ENCODE measurements at places on chromosomes 2 and 18.
A peak's percentile ranks its signal among the peaks of the same experiment; 100 is the strongest.

GRCh38 chr2:96267159-96267971 lies 1.3 kb downstream of the CIAO1 start:
- peak; percentile 31 for DNase-seq

DNA sequence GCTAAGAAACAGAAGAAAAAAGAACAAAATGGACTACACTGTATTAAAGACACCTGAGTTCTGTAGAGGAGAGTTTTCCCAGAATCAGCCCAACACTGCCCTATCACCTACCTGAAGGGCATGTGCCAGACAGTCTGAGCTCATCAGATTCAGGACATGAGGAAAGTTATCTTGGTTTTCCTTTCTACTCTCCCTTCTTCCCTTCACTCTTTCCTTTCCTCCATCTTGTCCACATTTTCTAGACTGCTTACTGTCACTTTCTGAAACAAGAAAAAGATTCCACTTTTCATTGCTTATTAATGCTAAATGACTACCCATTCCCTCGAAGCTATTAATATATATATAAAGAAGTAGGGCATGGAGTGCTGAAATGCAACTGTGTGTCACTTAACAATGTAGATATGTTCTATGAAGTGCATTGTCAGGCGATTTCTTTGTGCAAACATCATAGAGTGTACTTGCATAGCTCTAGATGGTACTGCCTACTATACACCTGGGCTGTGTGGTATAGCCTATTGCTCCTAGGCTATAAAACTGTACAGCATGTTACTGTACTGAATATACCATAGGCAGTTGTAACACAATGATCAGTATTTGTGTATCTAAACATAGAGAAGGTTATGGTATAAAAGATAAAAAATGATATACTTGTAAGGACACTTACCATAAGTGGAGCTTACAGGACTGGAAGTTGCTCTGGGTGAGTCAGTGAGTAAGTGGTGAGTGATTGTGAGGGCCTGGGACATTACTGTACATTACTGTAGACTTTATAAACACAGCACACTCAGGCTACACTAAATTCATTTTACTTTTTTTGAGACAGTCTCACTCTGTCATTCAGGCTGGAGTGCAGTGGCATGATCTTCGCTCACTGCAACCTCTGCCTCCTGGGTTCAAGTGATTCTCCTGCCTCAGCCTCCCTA lies 145.5 kb upstream of the ITGA6 start:
- peak; percentile 58 for DNase-seq

- no peak for DNase-seq
Observed at GRCh38 chr18:75343389-75343788, 84.1 kb downstream of the SMIM21 start.

DNA sequence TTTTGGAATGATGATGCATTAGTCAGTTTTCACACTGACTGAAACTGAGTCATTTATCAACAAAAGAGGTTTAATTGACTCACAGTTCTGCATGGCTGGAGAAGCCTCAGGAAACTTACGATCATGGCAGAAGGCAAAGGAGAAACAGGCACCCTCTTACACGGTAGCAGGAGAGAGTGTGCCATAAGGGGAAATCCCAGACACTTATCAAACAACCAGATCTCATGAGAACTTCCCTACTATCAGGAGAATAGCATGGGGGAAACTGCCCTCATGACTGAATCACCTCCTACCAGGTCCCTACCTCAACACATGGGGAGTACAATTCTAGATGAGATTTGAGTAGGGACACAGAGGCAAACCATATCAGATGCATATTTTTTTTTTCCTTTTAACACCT lies 504.5 kb upstream of the VRK2 start:
- no peak for DNase-seq

DNA sequence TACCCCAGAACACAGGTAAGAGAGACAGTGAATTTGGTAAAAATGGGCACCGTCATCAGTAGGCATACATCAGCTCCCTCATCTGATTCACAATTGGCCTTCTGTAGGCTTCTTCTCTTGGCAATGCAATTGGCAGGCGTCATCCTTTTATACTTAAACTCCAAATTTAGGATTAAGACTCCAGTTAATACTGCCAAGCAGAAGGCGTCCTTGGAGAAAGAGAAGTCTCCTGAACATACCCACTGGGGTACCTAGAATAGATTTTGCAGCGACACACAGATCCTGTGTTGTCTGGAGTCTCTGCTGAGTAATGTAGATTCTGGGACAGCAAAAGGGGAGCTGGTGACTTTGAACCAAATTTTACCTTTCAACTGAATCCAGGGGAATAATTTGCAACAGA lies 592 bp upstream of the METAP1D start:
- no peak for DNase-seq

DNA sequence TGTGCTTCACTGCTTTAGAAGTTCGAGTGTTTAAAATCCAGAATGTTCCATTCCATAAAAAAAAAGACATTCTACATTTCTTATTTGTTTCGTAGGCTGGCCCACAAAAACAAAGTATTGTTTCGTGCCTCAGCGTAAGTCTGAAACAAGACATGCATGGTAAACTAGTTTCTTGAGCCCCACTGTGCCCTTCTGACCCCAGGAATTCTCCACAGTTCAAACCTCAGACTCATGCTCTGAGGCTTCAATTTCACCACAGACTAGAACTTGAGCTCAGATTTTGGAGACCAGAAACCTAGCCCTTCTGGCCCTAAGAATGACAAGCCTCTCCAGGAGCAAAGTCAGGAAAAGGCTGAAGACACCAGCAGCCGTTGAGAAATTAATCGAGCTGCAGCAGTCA lies 151.5 kb downstream of the SLC8A1 start:
- DNase-seq = no peak

DNA sequence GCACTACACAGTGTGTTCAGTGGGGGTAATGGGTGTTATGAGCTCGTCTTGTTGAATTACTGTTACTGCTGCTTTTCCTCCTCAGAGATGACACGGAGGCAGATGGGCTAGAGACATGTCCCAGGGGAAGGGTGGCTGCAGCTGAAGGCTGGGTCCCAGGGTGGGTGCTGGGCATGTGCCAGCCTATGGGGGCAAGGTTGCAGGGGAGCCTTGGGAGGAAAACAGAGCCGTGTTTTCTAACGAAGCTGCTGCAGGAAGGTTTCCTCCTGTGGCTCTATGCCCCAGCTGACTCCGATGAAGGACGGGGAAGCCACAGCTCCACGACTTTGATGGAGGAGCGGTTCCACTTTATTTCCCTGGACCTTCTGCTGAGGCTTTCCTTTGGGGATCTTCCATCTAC lies 42.4 kb downstream of the ASB18 start:
- DNase-seq = no peak

DNA sequence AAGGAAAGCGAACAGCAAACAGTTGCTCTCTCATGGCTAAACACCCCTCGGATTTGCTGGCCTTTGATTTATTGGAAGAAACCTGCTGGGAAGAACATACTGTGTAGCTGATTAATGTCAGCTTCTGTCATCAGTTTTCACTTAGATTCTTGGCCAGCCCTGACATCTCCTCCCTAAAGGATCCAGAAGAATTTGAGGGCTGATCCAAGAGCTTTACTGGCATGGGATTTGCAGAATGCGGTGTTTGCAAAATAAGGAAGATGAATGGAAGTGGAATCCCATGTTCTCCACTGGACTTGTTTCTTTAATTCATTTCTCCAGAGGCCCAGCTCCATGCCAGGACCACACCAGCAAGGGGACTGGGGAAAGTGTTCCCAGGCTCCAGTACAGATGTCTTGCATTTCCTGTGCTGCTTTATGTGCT lies 80.5 kb downstream of the RDH14 start:
- peak; percentile 94 for DNase-seq

DNA sequence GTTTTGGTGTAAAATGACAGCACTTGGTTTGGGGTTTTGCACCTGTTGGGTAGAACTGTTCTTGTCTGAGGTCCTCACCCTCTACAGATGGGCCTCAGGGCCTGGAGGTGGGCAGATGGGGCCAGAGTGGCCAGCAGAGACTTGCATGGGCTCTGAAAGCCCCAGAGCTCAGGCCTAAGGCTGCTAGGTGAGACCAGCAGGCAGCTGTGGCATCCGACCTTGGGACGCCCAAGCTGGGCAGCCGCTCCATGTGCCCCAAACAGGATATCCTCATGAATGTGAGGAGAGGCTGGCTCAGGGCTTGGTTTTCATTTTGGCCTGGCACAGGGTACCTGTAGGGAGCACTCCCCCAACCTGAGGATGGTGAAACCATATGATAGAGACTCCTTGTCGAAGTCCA lies 38.3 kb downstream of the GBX2 start:
- DNase-seq = no peak

DNA sequence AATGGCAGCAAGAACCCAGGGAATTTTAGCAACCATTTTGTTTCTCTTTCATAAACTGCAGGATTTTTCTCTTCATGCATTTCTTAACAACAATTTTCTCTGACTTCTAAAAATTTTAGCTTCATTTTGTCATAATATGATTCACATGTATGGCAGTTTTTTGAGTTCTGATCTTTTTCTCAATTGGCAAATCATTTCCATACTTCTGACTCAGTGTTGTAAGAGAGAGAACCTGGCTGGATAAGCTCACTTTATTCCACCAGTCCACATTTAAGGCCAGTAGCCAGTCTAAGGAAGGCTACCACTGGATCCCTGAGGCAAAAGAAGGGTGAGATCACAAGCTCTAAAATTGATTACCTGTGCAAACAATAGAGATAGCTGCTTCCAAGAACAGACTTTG lies 42.8 kb upstream of the COL3A1 start:
- DNase-seq = peak; percentile 45

DNA sequence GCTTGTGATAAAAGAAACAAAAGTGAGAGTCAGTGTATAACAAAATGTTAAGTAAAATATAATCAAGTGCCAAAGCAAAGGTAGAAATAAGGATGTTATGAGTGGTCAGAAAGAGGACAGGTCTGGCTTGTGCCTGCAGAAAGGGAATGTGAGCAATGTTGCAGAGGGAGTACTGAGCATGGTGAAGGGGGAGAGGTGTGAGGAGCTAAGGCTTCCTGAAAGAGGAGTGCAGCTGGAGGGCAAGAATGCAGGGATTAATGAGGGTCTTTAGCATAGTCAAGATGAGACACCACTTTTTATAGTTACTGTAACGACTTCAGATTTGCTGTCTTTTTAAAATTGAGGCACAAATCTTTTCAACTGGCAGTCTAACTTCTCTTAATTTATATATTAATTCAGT lies 22.0 kb upstream of the FIGN start:
- DNase-seq = no peak

DNA sequence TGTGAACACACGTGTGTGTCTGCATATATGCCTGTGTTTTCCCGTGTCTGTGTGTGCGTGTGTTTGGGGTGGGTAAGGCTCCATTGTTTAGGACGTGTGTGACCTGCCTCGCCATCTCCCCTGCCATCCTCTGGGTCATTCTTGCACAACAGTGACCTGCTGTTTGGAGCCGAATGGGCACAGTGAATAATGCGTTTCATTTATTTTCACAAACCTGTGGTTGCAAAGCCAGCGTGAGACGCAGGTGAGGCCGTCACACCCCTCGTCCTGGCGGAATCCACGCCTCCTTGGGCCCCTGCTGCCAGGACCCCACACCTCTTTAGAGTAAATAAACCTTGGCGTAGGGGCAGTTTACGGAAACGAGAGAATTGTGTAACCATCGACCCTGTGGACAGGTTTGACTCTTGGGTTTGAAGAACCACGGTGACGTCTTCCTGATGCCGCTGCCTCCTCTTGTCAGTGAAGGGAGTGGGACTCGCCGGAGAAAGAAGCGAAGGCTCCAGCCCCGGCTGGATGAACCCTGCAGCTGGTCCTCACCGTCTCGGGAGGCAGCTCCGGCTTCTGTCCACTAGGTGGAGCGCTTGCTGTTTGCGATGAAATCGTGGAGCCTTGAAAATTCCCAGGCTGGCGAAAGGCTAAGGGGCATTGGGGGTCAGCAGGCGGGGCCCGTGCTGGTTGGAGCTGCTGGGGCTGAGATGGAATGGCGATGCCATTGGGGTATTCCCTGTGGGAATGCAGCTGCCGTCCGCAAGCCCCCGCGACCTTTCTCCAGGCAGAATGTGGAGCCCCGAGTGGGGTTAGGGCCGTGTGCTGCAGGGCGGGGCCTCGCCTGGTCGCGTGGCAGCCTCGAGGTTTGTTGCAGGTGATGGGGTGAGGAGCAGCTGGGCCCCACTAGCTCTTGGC lies 81.1 kb downstream of the RTP5 start:
- peak; percentile 66 for DNase-seq

DNA sequence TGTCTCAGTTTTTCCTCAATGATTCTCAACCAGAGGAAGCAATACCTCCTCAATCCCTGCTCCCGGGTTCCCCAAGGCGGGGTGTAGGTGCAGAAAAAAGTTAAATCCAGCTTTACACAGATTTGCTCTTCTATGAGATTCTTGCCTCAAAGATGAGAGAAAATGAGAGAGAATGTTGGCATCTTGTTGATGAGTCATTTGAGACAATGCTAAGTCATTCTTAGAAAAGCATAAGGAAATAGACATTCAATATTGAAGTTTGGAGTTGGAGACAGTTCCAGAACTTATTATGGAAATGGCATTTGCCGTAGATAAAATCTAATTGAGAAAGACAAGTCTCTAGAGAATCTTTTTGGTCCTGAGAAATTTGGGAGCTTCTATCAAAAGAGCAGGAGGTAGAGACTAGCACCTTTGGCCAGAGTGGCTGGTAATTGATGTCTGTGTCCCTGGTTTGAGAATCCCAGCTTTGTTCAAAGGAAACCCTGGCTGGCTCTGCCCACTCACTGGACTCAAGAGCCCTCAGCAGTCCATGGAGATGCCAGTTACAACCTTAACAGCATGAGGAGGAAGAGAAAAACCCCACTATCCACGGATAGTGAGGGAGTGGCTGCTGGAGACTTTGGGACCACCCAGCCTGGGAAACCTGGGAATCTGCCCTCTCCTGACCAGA lies 181.2 kb downstream of the FAM124B start:
- peak; percentile 67 for DNase-seq

DNA sequence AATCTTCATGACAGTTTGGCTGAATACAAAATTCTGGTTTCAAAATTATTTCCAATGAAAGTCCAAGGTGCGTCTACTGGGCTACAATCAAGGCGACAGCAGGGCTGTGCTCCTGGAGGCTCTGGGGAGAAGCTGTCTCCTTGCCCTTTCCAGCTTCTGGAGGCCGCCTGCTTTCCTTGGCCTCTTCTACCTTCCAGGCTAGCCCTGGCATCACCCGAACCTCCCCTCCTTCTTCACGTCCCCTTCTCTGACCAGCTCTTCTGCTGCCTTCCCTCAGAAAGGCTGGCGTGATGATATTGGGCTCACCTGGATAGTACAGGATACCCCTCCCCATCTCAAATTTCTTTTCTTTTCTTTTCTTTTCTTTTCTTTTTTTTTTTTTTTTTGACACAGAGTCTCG lies 115.5 kb downstream of the KCNF1 start:
- DNase-seq = no peak

- DNase-seq = no peak
Observed at GRCh38 chr2:15858466-15858865, 81.9 kb upstream of the MYCN start.

DNA sequence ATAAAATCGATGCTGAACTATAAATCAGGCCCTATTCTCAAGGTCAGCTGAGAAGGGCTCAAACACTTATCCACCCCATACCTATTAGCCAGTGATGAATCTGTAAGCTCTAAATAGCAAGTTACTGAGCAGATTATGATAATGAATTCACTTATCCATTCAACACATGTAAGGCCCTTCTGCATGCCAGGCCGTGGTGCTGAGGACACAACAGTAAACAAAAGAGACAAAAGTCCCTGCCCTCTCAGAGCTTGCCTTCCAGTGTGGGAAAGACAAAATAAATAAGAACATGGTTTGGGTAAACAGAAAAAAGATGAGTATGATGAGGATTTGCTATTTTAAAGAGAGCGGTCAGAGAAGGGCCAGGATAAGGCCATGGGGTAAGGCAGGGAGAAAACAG lies 11.7 kb downstream of the TTC32 start:
- no peak for DNase-seq

All from fibroblast of the aortic adventitia (primary cell).